ENCODE measurements at places on chromosomes 11 and 22.

- DNase-seq = peak; percentile 64
Observed at GRCh38 chr22:39494471-39495120, 7.5 kb upstream of the MIEF1 start.

DNA sequence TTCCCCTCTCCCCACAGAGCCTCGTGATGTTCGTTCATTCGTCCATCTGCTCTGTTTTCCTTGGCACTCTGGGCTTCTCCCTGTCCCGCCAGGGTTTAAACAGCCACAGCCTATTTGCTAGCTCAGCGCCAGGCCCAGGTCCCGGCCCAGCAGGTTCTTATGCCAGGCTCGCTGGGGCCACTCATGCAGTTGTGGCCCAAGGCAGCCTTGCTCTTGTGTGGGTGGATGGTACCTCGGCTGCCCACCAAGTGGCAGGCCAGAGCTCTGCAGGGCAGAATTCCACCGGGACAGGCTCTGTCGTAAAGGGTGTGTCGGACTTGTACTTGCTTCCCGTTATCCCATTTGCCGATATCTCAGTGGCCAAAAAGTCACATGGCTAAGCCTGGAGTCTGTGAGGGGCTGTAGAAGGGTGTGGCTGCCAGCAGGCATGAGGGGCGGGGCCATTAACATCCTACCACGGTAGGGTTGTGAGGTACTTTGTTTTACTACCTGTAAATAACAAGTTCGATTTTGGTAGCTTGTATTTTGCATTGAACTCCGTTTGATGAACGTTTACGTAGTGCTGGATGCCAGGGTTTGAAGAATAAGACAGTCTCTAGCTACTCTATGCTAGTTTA is 7.9 kb downstream of the FAM118A start:
- DNase-seq = peak; percentile 57

DNA sequence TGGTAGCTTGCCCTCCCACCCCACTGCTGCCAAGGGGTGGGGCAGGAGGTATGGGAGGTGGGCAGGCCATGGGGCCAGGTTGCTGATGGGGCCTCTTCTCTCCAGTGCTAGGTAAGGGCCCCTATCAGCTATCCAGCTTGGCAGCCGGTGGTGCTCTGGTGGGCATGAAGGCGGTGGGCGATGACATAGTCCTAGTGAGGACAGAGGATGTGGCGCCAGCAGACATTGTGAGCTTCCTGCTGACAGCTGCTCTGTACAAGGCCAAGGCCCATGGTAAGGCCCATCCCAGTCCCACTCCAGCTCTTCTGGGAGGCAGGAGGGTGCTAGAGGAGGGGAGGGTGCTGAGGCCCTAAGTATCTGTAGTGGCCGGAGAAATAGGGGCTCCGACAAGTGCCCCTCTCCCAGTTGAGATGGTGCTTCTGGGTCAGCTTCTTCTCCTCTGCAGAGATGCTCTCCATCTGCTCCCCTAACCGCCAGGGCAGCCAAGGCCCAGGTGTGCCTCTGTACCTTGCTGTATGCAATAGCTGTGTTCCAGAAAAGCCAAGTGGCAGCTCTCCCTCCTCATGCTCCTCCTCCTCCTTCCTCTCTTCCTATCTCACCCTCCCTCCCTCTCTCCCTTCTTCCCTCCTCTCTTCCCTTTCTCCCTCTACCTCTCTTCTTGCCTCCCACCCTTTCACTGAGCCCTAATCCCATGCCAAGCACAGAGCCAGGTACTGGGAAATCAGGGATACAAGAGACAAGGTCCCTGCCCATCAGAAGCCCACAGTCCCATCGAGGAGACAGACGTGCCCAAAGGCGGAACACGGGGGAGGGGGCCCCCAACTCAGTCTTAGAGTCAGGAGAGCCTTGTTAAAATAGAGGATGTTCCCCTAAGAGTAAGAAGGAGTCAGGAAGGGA is 55.3 kb downstream of the OTOG start:
- DNase-seq = no peak

GRCh38 chr11:95058621-95059020 is 8.1 kb upstream of the SRSF8 start:
- no peak for DNase-seq

DNA sequence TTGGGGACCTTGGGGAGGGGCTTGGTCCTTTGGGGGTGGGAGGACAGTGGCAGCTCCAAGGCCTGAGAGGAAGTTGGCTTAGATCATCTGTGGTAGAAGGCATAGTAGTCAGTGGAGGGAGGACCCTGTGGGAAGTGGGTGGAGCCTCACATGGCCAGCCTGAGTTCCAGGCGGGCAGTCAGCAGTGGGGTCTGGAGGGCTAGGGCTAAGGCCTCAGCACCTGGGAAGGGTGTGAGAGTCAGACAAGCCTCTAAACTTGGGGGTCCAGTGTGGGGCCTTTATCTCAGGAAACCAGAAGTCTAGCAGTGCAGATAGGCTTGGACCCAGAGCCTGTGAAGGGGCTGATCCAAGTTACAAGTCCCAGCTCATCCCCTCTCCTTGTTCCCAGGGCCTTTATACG is 4.0 kb downstream of the NLRX1 start:
- no peak for DNase-seq

DNA sequence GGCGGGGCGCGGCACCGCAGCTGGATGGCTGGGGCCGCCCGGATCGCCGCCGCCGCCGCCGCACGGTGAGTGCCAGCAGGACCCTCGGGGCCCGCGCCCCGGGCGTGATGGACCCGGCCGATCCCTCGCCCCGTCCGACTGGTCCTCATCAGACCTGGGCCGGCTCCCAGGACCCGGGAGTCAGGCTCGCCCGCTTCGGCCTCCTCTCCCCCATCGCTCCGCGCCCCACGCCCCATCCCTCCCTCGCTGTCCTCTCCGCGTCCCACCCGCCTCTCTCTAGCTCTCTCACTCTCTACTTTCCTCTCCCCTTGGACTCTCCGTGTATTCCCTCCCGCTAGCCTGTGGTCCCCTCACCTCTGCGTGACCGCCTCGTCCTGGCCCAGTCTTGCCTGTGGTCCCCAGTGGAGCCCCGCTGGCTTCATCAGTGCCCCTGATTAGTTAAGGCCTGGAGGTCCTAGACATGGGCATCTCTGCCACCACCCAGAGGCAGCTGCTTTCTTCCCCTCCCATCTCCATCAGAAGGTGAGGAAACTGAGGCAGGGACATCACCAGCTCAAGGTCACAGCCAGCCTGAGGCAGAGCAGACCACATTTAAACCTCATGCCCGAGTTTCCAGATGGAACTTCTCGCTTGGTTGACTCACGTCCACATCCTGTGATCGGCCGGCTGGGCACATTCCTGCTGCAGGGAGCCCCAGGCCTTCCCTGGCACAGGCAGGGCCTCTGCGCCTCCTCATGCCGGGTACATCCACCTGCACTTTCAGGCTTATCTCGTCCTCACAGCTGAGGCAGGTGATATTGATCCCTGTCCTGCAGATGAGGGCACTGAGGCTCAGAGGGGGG is 429 bp downstream of the SLC39A13 start:
- DNase-seq = peak; percentile 86

- no peak for DNase-seq
Observed at GRCh38 chr11:17571431-17572358, 24.6 kb downstream of the OTOG start.

- DNase-seq = no peak
Observed at GRCh38 chr11:12942157-12942556, 67.0 kb upstream of the RASSF10 start.

DNA sequence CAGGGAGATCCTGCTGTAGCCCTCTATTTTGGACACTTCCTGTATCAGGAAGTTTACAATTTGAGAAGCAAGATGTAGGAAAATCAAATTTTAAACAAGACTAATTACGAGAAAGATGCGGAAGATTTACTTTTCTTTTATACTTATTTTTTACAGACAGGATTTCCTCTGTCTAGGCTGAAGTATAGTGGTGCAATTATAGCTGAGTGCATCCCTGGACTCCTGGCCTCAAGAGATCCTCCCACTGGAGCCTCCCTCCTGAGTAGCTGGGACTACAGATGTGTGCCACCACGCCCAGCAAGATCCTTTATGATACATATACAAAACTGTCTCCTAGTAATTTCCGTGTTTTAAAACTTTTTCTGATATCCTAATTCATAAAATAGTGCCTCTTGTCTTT is 17.2 kb upstream of the CARD18 start:
- no peak for DNase-seq

DNA sequence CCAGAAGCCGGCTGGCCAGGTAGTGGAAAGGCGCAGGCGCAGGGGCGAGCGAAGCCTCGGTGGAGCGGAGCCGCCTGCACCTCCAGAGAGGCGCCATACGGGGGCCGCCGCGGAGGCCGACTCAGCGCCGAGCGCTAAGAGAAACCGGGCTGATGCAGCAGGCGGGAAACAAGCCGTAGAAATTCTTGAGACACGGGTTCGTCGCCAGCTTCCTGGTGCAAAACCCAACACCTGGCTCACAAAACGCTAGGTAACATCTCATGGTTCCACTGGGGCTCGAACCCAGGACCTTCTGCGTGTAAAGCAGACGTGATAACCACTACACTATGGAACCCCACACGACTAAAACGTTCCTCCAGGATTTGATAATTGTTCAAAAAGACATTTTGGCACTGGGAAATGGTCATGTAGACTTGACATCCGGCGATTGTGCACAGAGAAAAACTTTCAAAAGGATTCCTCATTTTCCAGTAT is 39.1 kb downstream of the OR4D9 start:
- DNase-seq = peak; percentile 97

- DNase-seq = no peak
Observed at GRCh38 chr11:6203327-6203726, 2.0 kb upstream of the C11orf42 start.

DNA sequence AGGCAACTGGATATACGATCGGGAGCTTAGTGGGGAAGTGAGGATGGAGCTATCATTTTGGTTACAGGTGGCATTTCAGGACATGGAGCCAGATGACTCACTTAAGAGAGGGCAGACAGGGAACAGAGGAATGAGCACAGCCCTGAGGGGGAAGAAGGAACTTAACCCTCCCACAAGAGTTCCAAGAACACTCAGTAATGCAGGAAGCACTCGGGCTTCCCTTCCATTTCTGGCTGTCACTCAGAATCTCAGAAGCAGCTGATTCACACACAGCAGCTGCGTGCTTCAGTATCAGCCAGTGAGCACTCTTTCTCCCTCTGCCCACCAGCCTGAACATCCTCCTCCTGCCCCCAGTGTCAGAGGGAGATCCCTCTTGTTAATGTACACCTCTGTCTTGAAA is 34.8 kb downstream of the EFCAB6 start:
- peak; percentile 84 for DNase-seq

DNA sequence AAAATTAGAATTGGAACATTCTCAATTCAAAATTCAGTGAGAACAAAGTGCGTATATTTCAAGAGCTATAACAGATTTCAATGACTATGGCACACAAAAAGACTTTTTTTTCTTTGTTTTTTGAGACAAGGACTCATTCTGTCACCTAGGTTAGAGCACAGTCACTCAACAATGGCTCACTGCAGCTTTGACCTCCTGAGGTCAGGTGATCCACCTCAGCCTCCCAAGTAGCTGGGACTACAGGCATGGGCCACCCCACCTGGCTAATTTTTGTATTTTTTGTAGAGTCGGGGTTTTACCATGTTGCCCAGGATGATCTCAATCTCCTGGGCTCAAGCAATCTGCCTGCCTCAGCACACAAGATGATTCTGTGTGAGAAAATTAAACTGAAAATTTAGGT is 51.5 kb downstream of the PIK3C2A start:
- DNase-seq = no peak

DNA sequence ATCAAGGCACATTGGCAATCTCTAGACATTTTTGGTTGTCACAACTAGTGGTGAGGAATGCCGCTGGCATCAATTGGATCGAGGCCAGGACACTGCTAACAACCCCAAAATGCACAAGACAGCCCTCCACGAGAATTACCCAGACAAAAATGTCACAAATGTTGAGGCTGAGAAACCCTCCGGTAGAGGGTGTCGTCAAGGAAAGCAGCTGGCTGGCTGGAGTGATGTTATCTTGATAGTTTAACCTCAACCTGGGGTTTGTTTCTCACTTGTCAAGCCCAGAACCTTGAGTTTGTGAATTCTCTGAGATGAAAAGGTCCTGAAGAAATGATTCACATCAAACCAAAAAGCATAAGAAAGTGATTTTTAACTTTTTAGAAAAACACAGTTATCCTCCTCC is 21.1 kb upstream of the TMPRSS13 start:
- DNase-seq = no peak

GRCh38 chr11:14967581-14968243 is 4.4 kb downstream of the CALCA start:
- DNase-seq = no peak

DNA sequence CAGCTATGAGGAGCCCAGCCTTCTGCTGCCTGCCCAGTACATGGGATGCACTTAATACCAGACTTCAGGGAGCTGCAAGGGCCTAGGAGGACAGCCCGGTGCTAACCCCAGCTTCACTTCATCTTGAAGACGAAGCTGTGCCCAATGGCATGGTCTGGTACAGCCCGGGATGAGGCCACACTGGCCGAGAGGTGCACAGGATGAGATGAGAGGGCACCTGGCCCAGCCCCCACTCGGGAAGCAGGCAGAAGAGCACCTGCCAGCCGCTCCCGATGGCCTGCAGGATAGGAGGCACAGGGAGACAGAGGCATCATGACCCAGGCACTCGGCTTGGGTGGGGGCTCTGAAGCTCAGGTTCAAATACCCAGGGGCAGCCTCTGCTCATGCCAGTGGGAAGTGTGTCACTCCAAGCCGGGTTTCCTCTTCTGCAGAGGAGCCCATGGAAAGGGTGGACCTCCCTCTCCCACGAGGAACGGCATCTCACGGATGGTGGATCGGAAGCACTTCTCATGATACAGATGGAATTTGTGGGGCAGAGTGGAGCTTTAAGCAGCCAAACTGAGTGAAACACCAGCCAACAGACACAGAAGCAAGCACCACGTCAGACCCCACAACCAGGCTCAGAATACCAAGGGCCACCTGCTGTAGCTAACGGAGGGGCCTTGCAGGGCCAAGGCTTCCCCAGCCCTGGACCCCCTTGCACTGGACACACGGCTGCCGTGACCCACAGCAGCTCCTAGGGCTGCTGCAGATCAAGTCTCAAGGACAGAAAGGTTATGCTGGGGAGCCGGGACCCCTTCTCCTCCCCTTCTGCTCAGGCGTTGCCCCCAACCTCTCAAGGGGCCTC is 875.2 kb downstream of the BRD1 start:
- DNase-seq = no peak

DNA sequence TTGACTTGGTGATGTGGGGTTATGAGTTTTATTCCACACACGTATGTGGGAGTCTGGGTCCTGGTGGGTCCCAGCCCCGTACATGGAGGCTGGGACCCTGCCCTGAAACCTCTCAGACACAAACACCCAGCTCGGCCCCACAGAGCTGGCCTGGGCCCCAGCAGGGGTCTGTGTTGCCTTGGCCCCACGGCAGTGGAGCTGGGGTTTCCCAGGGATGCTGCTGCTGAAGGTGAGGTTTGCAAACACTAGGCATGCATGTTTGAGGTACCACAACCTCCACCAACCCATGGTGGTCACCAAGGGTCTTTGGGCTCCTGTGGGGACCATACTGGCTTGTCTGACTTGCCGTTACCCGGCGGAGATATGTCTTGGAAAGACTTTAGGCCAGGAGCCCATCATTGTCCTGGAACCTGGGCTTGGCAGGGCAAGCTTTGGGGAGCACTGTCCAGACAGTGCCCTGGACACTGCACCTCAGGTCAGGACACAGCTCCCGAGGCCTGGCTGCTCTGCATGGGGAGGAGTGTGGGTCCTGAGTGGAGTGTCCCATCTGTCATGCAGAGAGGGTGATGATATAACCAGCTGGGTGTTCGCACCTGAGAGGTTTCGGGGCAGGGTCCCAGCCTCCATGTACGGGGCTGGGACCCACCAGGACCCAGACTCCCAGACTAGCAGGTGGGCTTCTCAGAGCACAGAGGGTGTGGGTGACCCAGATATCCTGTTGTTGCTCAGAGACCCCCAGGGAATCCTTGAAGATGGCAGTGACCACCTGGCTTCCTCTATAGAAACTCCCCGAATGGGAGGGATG is 63.3 kb downstream of the KCNQ1 start:
- DNase-seq = no peak

- DNase-seq = peak; percentile 65
Observed at GRCh38 chr11:46238078-46238966, 39.1 kb upstream of the CREB3L1 start.
